ENCODE measurements at places on chromosomes 6 and 20.

DNA sequence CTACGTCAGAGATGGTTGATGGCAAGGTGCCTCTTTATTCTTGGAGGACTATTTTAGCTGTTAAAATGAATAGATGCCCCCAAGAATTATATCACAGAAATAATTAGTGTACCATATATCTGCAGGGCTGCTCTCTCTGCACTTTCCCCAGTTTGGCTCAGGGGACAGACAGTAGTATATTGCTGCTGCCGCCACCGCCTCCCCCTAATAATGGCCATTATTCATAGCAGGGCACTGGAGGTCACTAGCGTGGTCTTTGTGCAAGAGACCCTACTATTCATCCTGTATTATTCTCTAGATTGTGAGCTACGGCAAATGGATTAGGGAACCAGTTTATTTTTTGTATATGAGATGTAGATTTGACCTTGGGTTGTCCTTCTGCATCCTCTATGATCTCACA is 11.0 kb downstream of the HDGFL1 start:
- DNase-seq = no peak

DNA sequence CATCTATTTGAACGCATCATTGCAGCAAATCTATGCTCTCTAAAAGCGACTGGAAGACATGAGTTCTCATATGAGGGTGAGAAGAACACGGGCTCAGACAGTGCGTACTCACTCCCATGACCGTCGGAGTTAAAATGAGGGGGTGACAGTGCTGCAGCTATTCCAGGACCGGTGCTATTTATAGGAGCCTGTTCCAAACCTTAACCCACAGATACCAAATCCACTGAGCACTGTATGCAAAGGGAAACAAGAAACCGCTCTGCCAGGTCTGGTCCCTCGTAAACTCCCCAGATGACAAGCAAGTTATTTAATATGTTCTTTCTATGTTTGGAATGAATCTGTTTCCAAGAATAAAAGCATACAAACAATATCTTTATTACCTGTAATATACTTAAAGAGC is 22.9 kb downstream of the PPP1R3G start:
- no peak for DNase-seq

- no peak for DNase-seq
Observed at GRCh38 chr20:47606414-47606982, 104.8 kb downstream of the NCOA3 start.

DNA sequence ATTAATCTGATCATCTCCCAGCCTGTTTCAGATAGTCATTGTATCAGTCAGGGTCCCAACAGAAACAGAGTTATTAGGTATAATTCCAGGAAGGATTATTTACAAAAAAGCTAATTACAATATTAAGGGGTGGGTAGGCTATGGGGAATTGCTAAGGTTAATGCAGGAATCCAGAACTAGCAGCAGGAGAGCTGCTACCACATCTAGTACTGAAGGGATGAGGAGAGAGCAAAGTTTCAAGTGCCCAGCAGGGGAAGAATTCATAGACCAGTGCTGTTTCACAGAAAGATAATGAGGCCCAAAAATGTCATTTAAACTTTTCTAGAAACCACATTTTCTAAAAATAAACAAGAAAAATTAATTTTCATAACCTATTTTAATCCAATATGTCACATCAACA is 284.2 kb downstream of the HACE1 start:
- no peak for DNase-seq

DNA sequence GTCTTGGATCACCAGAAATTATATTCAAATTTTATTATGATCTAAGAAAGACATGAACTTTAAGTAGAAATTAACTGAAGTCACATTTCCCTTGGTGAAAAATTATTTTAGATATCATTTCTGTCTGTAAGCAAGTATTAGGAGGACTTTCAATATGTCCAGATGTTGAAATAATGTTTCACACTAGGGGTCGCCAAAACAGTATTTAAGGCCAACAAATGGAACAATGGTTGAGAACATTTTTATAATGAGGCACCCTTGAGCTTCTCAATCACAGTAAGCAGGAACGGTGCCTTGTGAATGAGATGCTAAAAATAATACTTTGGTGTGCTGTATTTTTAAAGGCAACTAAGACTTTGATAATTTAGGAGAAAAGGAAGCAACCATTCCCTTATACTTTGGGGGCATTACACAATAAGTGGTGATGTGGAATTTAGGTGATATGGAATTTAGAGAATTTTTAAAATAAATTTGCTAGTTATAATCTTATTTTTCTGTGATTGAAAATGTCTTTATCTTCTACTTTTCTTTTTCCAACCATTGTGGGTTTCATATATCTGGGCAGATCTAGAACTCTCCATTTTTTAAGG is 9.6 kb upstream of the SF3B5 start:
- no peak for DNase-seq

DNA sequence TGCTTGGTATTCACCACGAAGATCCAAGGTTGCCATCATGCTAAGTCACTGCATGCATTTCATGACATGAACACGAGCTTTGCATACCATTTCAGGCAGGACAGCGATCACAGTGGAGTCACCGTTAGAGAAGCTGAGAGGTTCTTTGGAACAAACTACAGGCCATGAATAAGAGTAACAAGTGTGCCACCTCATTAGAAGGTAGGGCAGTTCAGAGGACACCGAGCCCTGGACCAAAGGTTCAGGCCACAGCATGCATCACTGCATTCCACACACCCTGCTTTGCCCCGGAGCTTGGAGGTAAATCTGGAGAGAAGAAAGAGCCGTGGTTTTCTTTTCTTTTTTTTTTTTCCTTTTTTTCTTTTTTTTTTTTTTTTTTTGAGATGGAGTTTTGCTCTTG is 66.9 kb upstream of the CDH4 start:
- DNase-seq = no peak

- DNase-seq = no peak
Observed at GRCh38 chr20:50545126-50545525, 34.9 kb downstream of the PTPN1 start.

DNA sequence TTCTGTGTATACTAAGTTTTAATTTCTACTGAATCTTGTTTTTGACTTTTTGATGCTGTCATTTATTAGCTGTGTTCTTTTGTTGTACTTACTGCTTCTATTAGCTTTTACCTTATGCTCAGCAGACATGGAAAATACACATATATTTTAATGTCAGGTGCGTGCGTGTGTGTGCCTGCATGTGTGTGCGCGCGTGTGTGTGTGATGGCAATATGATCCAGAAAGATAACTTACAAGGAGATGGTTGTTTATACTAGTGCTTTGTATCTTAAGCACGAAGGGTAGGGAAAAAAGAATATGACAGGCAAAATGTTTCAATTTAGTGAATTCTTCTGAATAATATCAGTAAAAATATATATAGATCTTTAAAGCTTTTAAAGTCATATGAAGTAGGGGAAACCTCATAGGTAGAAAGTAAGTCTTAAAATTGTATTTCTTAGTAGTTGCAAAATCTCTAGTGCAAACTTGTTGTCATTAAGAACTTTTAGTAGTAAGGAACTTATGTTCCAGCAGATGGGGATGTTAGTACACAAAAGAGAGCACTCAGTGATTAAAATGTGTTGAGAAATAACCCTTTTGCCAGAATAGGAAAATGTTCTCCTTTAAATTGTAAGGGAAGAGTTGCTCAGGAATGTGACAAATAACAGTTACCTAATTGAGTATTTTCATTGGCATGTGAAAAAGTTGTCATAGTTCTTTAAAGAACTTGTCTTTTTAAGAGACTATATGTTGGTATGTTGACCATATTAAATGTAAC is 13.2 kb downstream of the QKI start:
- no peak for DNase-seq

GRCh38 chr6:81895511-81896185 is 143.2 kb upstream of the TENT5A start:
- DNase-seq = no peak

DNA sequence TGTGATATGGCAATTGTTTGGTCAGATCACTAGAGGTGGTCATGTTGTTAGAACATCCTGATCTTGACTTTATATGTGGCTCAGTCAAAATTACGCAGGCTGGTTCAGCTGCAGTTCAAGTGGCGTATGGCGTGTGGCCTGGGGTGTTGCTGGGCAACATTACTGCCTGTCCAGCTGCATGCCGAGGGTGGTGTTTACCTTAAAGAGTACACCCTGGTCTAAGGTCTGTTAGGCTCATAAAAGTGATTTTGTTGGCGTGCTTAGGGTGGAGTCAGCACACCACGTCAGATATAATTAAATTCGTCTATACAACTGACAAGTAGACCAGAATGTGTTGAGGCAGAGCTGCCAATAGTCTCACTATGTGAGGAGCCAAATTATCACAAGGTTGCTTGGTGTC is 55.6 kb upstream of the NEDD9 start:
- no peak for DNase-seq

- DNase-seq = no peak
Observed at GRCh38 chr6:116726947-116727346, 38.6 kb downstream of the FAM162B start.

DNA sequence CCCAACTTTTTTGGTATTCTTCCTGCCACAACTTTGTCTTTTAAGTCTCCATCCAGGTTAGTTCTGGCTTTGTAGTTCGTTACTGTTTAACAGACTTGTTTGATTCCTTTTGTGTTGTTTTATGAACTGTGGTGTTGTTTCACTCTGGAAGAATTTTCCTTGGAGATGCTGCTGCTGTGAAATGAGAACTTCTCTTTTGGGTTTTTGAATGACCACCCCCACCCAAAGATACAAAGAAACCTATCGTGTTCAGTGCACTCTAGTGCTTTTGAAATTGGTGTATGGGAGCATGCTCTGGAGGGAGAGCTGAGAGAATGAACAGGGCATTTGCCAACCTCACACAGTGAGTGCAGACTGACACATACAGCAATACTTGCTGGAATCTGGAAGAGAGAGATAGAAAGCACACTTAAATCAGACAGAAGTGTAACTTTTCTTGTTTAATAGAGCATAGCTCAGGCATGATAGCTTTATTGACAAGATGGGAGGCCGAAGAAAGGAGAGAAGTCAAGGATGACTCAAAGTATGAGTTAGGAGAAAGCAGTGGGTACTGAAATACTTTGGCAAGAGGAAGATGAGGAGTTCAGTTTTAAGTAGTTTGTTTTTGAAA is 293.1 kb downstream of the SOX4 start:
- DNase-seq = no peak

DNA sequence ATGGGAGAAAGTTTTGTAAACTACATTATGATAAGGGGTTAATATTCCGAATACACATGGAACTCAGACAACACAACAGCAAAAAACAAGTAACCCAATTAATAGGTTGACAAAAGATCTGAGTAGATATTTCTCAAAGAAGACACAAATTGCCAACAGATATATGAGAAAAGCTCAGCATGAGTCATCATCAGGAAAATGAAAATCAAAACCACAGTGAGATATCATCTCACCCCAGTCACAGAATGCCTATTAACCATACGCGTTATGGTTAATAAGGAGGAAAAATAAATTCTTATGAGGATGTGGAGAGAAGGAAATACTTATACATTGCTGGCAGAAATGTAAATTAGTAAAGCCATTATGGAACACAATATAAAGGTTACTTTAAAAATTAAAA is 695.0 kb downstream of the COL12A1 start:
- no peak for DNase-seq

DNA sequence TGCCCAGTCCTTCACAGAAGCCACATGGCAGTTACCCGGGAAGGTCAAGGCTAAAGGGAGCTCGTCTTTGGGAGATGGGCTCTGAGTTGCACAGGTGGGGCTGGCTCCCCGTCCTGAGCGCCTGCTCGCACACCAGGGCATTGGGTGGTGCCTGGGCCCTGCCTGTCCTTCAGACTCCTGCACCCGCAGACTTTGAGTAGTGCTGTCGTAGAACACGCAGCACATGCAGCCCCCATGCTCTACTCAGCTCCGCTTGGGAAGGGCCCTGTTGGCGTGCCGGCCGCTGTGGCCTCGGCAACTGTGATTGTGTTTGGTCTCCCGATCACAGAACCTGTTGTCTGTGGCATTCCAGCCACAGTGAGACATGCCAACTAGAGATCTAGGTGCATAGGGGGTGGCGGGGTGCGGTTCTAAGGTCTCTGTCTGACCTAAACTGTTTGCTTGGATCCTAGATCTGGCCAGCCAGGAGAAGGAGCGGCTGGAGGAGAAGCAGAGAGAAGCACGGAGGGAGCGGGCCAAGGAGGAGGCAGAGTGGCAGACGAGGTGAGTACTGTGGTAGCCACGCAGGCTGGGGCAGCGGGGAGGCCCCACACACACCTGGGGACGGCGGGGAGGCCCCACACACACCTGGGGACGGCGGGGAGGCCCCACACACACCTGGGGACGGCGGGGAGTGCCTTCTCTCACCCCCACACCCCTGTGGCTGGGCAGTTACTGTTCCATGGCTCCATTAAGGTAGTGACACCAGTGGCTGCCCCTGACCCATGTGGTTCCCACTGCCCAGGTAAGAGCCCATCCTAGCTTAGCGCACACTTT is 11.3 kb upstream of the ADRM1 start:
- no peak for DNase-seq

DNA sequence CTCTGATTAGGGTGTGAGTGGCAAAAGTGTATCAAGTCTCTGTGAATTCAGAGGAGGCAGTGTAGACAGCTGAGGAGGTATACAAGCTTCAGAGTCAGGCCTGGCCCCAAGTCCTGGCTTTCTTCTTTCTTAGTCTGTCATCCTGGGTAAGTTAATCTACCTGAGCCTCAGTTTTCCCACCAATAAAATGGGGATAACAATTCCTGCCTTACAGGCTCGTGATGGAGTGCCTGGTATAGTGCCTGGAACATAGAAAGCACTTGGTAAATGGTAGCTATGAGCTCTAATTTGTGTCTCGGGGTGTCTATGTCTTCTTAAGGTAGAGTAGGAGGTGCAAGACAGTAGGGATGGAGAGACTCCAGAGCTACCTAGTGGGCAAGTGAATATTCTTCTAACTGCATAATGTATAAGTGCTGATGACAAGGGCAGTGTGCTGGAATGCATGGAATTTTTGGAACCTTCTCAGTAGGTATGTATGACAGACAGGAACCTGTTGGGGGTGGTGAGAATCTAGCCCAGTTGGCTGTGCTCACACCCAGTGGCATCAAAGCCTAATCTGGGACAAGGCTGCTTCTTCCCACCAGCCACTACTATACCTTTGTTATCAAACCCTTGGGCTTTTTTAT is 4.0 kb upstream of the SCUBE3 start:
- no peak for DNase-seq

DNA sequence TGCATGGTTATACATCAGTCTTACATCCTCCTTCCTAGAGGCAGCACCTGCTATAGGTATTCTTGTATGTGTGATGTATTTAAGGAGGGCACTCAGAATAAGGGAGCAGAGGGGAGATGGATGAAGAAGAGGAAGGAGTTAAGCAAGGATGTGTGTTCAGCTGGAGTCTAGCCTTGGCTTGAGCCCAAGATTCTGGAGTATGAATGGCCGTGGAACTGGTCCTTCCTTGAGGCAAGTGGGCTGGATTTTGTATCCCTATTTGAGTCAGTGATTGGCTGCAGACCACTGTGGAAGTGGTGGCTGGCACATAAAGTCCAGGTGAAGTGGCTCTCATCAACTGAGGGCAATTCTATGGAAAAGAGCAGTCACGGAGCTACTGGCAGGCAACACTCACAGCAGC is 112.0 kb upstream of the RNF24 start:
- no peak for DNase-seq

GRCh38 chr6:68082086-68082485 is 553.0 kb upstream of the ADGRB3 start:
- no peak for DNase-seq
